Activated gamma-delta T cell treated with Interleukin-2 at 50 U/mL for 16 hours (primary cell): ENCODE measurements at places on chromosomes 12 and 14.
A peak's percentile ranks its signal among the peaks of the same experiment; 100 is the strongest.

- no peak for DNase-seq
Observed at GRCh38 chr12:120630104-120630892, 10.1 kb upstream of the CABP1 start.

DNA sequence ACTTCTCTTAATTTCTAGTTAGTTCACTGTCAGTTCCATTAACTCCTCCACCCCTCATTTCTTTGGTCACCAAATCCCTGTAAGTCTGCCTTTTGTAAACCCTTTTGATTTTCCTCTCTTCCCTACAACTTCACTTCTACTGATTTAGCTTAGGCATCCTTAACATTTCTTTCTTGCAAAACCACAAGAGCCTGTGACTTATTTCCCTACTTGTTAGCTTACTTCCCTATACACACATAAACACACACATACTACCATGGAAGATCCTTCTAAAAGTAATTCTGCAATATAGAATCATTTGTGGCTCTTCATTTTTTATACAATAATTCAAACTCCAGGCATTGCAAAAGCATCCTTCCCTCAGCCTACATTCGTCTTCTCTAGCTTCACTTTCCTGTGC is 494.3 kb upstream of the USP15 start:
- no peak for DNase-seq

- no peak for DNase-seq
Observed at GRCh38 chr14:105436891-105437722, 17.5 kb downstream of the MTA1 start.

GRCh38 chr12:44647917-44648690 is 228.0 kb downstream of the NELL2 start:
- no peak for DNase-seq

- no peak for DNase-seq
Observed at GRCh38 chr12:64678248-64678647, 68.0 kb downstream of the RASSF3 start.

- no peak for DNase-seq
Observed at GRCh38 chr12:68699486-68699885, 12.7 kb downstream of the NUP107 start.

DNA sequence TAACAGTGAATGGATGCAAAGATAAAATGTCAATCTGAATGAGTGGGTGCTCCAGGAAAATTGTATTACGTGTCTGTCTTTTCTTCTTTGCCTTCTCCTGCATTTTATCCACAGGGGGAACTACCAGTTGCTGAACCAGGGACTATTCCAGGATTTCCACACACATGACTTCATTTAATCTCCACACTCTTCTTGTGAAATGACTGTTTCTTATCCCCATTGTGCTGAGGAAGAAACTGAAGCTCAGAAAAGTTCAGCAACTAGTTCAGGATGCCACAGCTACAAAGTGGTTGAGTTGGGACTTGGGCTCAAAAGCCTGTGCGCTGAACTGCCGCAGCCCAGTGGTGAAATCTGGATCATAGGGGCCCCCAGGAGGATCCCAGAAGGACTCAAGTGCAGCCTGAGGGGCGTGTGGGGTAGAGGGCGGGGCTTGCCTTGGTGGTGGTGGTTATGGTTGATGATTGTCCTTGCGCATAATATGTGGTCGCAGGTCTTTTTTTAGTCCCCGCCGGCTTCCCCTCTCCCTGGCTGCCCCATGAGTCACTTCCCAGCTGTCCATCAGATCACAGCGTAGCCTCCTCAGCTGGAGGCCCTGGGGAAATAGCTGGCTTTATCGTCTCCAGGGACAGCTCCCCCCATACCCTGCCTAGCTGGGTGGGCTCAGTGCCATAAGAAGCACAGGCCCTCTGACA is 235.2 kb upstream of the CRY1 start:
- DNase-seq, result no peak

- DNase-seq, result no peak
Observed at GRCh38 chr12:127912035-127912665, 354.8 kb upstream of the TMEM132C start.

GRCh38 chr12:108447168-108447832 is 67.8 kb upstream of the FICD start:
- no peak for DNase-seq

GRCh38 chr12:19129486-19130223 is at the start of gene PLEKHA5:
Gene PLEKHA5 (plus strand): TSS chr12:19129733. CDS start chr12:19129800, 67 bp downstream.
- peak; percentile 24 for DNase-seq

GRCh38 chr12:12716793-12717585 is at the start of gene CDKN1B:
Gene CDKN1B (plus strand): TSS chr12:12717368. CDS start chr12:12717840, 472 bp downstream.
- peak; percentile 82 for DNase-seq

DNA sequence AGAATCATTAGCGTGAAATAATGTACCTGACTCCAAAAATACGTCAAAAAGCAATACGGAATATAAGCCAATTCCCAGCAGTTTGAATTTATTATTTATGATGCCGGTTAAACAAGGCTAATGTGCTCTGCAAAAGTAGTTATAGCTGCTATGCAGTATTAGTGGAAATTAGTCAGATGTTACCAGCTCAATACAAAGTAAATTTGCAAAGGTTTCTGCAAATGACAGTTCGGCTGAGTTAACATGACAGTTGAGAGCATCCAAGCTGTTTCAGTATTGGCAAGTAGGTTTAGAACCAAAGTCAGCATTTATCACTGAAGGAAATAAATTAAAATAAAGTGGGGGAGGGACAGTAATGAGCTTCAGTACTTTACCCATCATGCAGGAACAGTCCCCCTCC is 1665.8 kb upstream of the FLRT2 start:
- DNase-seq, result no peak

- no peak for DNase-seq
Observed at GRCh38 chr12:115243933-115244628, 560.1 kb upstream of the TBX3 start.

GRCh38 chr12:64894827-64895475 is 70.5 kb downstream of the TBC1D30 start:
- no peak for DNase-seq

GRCh38 chr12:31406345-31406744 is 80.4 kb upstream of the SINHCAF start:
- DNase-seq, result no peak

GRCh38 chr12:49200919-49201594 is 12.2 kb upstream of the TUBA1A start:
- no peak for DNase-seq

- DNase-seq, result no peak
Observed at GRCh38 chr12:132593521-132593920, 16.9 kb downstream of the LRCOL1 start.

DNA sequence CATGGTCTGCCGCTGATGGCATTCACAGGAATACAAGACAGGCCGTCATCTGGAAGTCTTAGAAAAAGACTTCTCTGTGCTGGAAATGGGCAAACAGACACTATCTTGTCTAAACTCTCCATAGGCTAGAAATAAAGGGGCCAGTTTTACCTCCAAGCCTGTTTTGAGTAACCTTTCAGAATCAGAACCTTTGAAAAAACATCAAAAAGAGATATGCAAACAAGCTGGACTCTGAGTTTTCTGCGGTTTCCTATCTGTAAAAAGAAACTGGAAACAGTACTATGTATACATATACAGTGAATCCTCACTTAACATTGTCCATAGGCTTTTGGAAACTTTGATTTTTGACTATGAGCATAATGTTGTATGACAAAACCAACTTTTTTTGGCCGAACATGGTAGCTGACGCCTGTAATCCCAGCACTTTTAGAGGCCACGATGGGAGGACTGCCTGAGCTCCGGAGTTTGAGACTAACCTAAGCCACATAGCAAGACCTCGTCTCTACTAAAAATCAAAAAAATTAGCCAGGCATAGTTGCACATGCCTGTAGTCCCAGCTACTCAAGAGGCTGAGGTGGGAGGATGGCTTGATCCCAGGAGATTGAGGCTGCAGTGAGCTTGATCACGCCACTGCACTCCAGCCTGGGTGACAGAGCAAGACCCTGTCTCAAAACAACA is 92.9 kb upstream of the MAX start:
- no peak for DNase-seq
